Panc1 (cell line): ENCODE measurements at places on chromosomes 11 and 22. TPM values are rescaled to one million over a fixed set of nuclear protein-coding genes. Genes with fewer than 3 reads are reported as not detected.

- no peak for DNase-seq
Observed at GRCh38 chr11:22666325-22666687, at the start of gene GAS2. GAS2 (plus strand) TSS chr11:22666611; CDS start chr11:22674870, 8,259 bp downstream.

DNA sequence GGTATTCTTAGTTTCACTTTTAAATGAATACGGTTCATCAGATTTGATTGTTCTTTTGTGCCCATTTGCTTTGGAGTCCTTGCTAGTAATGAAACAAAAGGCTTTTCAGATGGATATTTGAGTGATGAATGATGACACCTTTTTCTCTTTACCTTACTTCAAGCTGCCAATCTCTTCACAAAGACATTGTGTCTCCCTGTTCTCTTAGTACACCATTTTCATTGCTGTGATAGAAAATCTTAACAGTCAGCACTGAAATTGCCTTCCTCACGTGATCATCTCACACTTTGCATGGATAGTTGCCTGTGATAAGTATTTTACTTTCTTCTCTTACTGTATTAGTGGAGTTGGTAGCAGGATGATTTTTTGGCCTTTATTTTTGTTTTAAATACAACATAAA is 396.6 kb downstream of the NELL1 start:
- no peak for DNase-seq

- peak; percentile 80 for DNase-seq
Observed at GRCh38 chr11:73866586-73866996, 10.1 kb downstream of the COA4 start.

The CELSR1 gene
- total RNA-seq, result 30.7 TPM

The MCAM gene
- total RNA-seq, result 27.2 TPM
